ENCODE measurements at places on chromosomes 2 and 18.

GRCh38 chr18:44743631-44744030, 62.9 kb downstream of the SETBP1 start:
- DNase-seq, result no peak

GRCh38 chr18:7953095-7953958, 386.2 kb downstream of the PTPRM start:
- DNase-seq, result no peak

GRCh38 chr18:45059695-45060094, 379.0 kb downstream of the SETBP1 start:
- DNase-seq, result peak; percentile 92

GRCh38 chr2:100393362-100393761, 24.1 kb downstream of the CHST10 start:
- no peak for DNase-seq

- DNase-seq, result peak; percentile 89
Measured at GRCh38 chr18:9413576-9413975, 61.7 kb upstream of the RALBP1 start.

GRCh38 chr2:30266705-30267104, 35.4 kb downstream of the LBH start:
- DNase-seq, result no peak

GRCh38 chr2:41853427-41854191, 194.2 kb upstream of the PKDCC start:
- peak; percentile 71 for DNase-seq

- no peak for DNase-seq
Measured at GRCh38 chr2:15944325-15945017, 4.1 kb downstream of the MYCN start.

DNA sequence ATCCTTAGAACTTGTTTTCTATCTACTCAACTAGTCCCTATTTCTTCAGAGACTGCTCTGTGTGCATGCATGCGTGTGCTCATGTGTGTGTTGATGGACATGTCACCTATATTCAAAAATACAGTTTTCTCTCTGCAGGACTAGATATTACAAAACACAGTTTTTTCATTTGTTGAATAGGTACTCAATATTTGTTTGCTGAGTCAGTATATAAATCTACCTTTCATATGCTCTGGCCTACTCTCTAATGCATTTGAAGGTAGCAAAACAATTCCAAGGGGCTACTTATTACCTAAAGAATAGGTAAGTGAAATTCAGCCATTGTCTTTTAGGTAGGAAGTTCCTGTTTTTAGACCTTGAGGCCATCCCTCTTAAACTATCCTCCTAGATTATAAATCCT, 8.6 kb upstream of the UBE2E3 start:
- DNase-seq, result no peak

GRCh38 chr2:43174368-43174916, 52.0 kb downstream of the ZFP36L2 start:
- no peak for DNase-seq

- DNase-seq, result no peak
Measured at GRCh38 chr2:199962203-199962602, 6.8 kb downstream of the MAIP1 start.

DNA sequence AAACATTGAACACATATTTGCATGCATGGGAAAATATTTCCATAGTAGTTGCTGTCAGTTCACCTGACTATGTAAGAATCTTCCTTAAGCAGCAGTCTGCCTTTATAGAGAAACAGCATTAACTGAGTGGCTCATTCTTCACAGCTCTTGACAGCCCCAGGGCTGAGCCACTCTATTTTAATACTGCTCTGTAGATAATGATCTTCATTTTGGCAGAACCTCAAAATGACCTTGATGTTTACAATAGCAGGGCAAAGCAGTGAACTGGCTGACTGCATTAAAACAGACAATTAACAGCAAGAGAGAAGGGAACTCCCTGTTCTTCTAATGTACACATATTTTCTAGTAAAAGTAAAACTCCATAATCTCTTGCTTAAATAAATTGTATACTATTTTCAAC, 580.6 kb upstream of the SOX11 start:
- DNase-seq, result no peak

DNA sequence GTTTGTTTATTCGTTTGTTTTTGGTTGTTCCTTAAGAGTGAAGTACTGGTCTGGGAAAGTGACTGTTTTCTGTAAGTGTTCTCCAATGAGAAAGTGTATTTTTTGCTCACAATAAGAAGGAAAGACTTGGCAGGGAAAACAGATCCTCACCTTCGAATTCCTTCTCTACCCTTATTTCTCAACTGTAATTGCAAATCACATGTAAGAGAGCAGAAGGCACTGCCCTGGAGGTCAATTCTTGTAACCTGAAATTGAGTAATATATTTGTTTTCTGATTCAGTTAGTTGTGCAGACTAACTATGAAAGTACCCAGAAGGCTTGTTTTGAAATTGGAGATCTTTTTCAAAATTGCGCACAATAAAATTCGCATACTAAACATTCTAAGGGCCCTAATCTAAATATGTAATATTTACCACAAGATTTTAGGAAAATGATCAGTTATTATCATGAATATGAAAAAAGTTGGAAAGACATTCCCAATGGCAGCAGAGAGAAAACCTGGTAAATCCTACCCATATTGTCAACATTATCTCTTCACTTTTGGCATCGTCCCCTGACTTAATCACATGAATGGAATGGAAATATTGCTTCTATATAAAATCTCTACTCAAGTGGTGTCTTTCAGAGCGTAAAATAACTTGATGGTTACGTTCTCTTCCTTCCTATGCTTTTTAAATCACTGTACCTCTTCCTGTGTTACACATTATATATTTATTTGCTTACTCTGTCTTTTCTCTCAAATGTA, 24.1 kb downstream of the TFPI start:
- DNase-seq, result peak; percentile 40

- DNase-seq, result no peak
Measured at GRCh38 chr2:215687149-215688031, 251.5 kb upstream of the FN1 start.

All from fibroblast of mammary gland (primary cell).